ENCODE measurements at places on chromosomes 3 and 15.

GRCh38 chr3:67048067-67048714 lies 50.1 kb downstream of the KBTBD8 start:
- DNase-seq, result no peak

GRCh38 chr3:158680861-158681260 lies 8.4 kb upstream of the LXN start:
- DNase-seq, result no peak

DNA sequence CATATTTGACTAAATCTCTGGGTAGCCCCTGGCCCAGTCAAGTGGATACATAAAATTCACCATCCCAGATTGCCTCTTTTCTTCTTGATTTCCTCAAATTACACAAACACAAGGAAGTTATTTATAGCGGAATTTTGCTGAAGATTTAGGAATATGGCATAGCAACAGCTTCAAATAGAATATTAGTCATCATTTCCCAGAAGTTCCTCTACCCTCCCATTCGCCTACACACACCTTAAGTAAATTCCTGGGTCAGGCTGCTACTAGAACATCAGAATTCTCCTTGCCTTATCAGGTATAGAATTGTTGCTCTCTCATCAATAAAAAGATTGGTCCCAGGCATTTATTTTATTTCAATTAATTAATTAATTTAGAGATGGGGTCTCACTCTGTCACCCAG lies 31.6 kb downstream of the MESD start:
- DNase-seq, result no peak

- no peak for DNase-seq
Observed at GRCh38 chr15:71776304-71776703, 34.0 kb upstream of the NR2E3 start.

DNA sequence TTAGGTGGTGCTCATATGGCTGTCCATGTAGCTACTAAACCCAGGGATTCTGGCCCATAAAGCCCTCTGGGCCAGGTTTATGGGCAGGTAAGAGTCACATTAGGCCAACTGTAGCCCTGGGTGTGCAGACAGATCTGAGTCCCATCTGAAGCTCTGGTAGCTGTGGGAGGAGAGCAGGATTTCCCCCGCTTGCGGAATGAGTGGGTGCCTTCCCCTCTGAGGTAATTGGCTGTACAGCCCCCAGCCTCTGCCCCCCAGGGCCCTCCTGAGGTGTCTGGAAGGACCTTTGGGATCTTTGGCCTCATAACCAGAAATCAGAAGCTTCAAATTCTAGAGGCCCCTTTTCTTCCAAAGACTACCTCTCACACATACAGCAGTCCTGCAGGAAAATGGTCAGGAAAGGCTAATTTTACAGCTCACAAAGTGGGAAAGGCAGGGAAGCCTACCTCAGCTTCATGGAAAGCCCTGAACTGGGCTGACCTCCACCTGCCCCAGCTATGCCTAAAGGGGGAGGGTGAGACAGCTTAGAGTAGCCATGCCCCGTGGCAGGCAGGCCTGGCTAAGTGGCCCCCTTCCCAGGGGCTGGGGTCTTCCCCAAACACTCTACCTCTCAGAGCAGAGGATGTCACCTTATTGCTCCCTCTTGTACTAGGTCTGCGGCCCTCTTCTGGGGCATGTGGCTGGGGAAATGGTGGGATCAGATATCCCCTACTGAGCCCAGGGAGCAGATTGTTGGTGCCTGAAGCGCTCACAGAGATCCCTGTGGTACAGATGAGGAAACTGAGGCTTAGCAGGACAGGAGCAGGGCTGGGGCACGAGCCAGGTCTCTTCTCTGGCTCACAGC lies 16.8 kb downstream of the HEMK1 start:
- DNase-seq, result no peak

DNA sequence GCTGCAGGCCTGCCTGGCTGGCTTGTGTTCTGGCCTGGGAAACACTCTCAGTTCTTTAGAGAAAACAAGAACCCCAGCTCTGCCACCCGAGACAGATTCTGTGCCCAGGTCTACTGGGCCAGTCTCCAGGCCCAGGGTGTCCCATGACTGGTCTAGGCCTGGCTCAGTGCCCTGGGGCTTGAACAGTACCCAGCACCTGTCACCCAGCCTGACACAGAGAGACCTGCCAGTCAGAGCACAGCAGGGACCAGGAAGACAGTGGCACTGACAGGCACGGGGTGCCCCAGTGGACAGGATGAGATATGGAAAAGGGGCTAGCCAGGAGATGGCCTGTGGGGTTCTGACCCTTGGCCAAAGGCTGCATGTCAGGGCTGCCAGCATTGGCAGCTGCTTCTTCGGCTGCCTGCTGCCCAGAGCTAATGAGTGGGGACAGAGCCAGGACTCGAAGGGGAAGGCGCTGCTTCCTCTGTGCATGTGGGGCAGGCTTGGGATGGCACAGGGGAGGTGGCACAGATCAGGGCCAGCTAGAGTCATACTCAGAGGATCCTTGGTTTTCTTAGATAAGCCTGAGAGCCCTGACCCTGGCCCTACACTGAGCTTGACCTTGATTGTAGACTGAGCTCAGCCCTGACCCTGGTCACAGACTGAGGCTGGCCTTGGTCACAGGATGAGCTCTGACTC lies 15.1 kb downstream of the CCDC33 start:
- DNase-seq, result no peak

GRCh38 chr15:99442252-99442897 lies 123.4 kb upstream of the MEF2A start:
- no peak for DNase-seq

DNA sequence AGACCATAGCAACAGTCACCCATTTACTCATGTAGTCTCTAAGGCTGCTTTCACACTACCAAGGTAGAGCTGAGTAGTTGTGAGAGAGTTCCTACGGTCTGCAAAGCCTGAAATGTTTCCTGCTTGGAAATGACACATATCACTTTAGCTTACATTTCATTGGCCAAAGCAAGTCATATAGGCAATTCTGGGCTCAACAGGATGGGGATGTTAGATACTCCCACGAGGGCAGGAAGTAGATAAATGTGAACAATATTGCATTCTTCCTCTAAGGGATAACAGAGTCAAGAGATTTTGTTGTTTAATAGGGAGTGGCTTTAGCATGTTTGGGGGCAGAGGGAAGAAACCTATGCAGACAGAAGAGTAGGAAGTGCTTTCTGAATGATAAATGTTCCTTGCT lies 355.6 kb upstream of the THRB start:
- DNase-seq, result no peak

DNA sequence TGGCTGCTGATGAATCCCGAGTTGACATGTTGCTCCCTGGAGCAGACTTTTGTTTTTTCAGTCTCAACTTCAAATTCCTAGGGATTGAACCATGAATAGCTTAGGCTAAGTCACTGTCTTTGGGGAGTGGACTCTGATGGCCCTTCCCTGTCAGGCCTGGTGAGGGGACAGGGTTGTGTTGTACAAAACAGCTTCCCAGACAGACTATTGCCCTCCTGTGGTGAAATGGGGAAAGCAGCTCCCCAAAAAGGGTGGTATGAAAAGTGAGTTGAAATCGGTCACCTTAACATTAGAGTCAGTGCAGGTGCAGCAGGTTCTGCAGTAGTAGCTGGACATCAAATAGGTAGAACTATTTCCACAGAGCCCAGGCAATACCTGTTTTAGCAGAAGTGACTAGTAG lies 775.6 kb downstream of the ROBO2 start:
- DNase-seq, result peak; percentile 4
